Hair follicular keratinocyte (primary cell): ENCODE measurements at places on chromosomes 5 and 9. TPM values are rescaled to one million over a fixed set of nuclear protein-coding genes. Genes with fewer than 3 reads are reported as not detected.

SLC22A4 gene
- total RNA-seq = 1.2 and 2.2 TPM in 2 replicates

TLE1 gene
- 31.6 and 33.1 TPM in 2 replicates for total RNA-seq

CCDC112 gene
- total RNA-seq = 4.4 and 7.1 TPM in 2 replicates

PCDHB11 gene
- not detected in 2 replicates for total RNA-seq

SWI5 gene
- 27.8 and 38.7 TPM in 2 replicates for total RNA-seq

OR1Q1 gene
- total RNA-seq = not detected in 2 replicates

TAF11L8 gene
- total RNA-seq = not detected in 2 replicates

ZFP37 gene
- 0.80 and 2.3 TPM in 2 replicates for total RNA-seq

SPINK13 gene
- total RNA-seq = not detected in 2 replicates

RNF44 gene
- 8.2 and 11.6 TPM in 2 replicates for total RNA-seq

CNTFR gene
- total RNA-seq = 0.23 TPM in 1 of 2 replicates, not detected in the other

INPP5E gene
- total RNA-seq = 8.8 and 10.5 TPM in 2 replicates

HSD17B3 gene
- total RNA-seq = not detected in 2 replicates

F2RL1 gene
- 47.1 and 69.0 TPM in 2 replicates for total RNA-seq

PCDHGA5 gene
- under 0.01 TPM in 1 of 2 replicates, not detected in the other for total RNA-seq

AFAP1L1 gene
- total RNA-seq = 10.5 and 14.4 TPM in 2 replicates

PLAC8L1 gene
- 0.23 TPM in 1 of 2 replicates, not detected in the other for total RNA-seq

PCDHA1 gene
- total RNA-seq = not detected in 2 replicates

TMEM252 gene
- not detected in 2 replicates for total RNA-seq

HMMR gene
- 16.2 and 46.7 TPM in 2 replicates for total RNA-seq

DNAH5 gene
- 0.23 and 0.38 TPM in 2 replicates for total RNA-seq

NUTM2G gene
- total RNA-seq = not detected in 2 replicates

F2RL2 gene
- total RNA-seq = 0.27 TPM in 1 of 2 replicates, not detected in the other

C1QTNF3 gene
- 0.16 TPM in 1 of 2 replicates, not detected in the other for total RNA-seq

ZNF354B gene
- total RNA-seq = 2.4 and 6.2 TPM in 2 replicates
